ENCODE measurements at places on chromosomes 4 and X.

DNA sequence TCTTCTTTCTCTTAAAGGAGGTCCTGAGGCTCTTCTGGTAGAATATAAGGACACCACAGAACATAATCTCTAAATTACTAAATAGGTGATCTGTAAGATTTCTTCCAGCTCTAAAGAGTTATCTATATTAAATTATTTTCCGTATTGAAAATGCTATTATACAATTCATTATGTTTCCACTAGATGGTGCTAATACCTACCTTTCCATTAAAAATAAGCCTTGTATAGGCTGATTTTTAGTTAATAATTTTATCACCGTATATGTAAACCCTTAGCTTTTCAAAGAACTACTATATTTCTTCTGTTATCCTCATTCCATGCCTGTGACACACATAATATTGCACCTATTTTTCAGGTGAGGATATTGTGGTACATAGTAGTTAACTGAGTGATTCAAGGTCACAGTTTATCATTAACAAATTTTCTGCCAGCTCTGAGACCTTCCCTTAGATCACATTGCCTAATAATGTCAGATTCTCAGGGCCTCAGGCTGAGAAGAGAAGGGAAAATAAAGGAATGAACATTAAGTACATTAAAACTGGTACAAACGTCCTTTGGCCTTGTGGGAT lies 138.8 kb downstream of the TEX11 start:
- peak; percentile 2 for DNase-seq

DNA sequence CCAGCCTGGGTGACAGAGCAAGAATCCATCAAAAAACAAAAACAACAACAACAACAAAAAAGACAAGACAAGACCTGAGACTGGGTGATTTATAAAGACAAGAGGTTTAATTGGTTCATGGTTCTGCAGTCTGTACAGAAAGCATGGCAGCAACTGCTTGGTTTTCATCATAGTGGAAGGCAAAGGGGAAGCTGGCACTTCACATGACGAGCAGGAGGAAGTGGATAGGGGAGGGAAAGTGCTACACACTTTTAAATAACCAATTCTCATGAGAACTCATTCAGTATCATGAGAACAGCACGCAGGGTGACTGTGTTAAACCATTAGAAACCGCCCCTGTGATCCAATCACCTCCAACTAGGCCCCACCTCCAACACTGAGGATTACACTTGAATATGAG lies 28.4 kb upstream of the SLC10A7 start:
- no peak for DNase-seq

- no peak for DNase-seq
These were observed 9.9 kb upstream of the GASK1B start for GRCh38 chr4:158182736-158183135.

DNA sequence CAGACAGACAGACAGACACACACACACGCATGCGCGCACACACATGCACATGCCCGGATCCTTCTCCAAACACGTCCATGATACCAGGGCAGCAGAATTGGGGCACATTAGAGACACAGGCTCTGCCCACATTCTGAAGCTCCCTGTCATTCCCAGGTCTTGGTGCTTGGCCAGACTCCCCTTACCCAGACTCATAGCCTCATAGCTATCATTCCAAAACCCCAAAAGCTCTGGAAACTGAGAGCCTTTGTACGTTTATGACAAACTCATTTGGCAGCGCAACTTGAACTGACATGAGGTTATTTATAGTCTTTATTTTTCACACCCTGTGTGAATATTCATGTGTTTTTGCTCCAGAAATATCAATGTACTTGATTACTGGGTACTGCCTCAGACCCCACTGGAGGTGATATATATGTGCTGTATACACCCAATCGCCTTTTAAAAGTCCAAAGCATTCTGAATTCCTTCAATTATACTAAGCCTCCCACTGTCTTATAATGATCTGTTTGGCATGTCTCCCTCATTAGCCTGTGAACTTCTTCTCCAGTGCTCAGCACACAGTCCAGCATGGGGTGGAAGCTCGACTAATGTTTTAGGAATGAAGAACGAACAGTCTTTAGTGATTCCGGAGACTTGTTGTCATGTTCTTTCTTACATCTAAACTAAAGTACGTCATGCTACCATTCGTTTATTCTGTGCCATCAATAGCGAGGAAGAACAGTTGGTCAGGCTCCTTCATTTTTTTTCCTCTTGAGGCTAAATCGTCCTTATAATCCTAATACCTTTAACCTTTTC lies 45.0 kb downstream of the RTL9 start:
- peak; percentile 73 for DNase-seq

DNA sequence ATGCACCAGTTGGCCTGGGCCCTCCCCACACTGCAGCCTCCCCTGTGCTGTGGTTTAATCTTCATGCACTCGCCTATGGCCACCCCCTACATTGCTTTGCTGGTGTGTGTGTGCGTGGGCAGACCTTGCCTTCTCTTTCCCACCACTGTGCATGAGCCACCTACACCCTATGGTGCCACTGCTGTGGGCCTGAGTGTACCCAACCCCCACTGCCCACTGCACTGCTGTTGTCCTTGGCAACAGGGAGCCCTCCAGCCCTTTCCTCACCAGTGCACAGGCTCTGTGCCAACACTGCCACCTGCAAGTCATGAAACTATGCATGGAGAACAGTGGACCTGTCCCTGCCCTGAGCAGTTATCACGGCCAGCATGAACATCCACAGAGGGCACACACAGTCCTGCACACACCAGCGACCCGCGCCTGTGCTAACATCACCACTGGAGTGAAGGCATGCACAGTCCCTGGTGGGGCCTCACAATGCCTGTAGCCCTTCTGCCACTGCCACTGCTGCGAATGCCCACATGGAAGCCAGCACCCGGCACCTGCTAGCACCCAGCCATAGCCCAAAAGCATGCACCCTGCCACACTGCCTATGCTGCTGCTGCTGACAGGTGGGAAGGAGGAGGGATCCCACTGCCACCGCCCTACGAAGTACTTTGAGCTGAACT lies 237.8 kb upstream of the ARSJ start:
- no peak for DNase-seq

- DNase-seq: no peak
These were observed 439.8 kb upstream of the NR3C2 start for GRCh38 chr4:148881860-148882643.

DNA sequence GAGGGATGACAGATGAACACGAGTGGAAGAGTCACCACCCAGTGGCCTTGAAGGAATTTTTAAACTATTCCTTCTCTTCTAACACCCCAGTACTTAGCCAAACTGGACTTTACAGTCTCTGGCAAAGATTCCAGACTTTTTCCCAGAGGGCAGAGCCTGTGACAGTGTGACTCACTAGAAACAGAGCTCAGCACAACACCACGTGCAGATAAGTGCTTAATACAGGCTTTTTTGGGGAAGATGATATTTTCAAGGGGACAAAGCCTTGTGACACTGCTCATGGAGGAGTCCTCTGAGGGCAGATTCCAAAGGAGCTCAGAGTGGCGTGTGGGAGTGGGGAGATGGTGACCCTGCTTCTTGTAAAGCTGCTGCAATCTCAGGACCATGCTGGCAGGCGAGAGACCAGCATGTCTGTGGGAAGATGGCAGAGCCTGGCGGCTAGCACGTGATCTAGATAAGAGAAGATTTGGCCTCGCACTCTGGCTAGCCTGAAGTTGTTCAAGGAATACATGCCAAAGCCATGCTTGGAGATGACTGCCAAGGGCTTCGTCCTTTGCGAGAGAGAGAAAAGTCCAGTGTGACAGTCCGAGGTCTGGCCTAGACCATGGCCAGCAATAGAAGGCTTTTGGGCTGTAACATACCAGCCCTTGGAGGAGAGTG lies 2.4 kb downstream of the RAB33A start:
- DNase-seq: peak; percentile 78

DNA sequence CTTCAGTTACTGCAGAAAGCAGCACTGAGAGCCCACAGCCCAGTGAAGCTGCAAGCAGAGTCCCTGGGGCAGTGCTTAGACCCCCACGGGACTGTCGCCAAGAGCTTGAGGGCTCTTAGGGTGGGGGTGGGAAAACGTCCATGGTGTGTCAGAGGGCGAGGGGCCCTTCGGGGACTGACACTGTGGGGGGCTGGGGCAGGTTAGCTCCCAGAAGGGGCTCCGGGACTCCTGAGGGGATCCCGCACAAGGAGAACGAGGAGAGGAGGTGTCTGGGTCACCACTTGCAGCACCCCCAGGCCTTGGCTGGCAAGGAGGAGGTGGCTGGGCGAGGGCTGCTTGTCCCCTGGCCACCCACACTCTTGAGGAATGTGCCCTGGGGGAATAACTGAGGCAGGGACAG lies 20.8 kb downstream of the NAT8L start:
- DNase-seq: no peak

DNA sequence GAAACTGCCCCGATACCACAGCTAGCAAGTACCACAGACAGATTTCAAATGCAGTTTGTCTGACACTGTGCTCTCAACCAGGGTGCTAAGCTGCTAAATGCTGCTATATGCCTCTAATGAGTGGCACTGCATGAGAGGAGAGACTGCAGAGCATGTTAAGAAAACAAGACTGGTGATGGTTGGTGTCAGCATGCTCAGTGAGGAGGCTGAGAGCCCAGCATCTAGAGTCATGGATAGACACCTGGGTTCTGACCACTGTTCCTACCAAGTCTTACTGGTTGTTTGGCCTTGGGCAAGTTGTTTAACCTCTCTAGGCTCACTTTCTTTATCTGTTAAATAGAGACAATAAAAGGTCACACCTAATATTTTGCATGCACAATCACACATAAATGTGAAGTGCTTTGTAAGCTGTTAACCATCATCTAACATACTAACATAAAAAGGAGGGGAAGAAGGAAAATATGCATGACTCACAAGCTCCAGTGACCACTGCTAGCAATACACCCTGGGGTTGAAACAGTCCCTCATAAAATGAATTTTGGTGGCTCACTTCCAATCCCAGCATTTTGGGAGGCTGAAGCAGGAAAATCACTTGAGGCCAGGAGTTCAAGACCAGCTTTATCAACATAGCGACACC lies 20.7 kb downstream of the HHIP start:
- peak; percentile 83 for DNase-seq

- DNase-seq: no peak
These were observed 293.6 kb upstream of the NDST3 start for GRCh38 chr4:117740736-117741135.

Data from fibroblast of skin of back (primary cell).